Activated CD8-positive, alpha-beta memory T cell treated with anti-CD3 and anti-CD28 coated beads for 24 hours (primary cell): ENCODE measurements at places on chromosomes 1 and 21.

GRCh38 chr1:58395355-58395754, 151.2 kb downstream of the OMA1 start:
- DNase-seq = no peak

- DNase-seq = no peak
Observed at GRCh38 chr1:185166106-185166505, 9.1 kb downstream of the SWT1 start.

GRCh38 chr1:53592521-53592982, 133.4 kb downstream of the DMRTB1 start:
- DNase-seq = no peak

- no peak for DNase-seq
Observed at GRCh38 chr1:235399661-235400060, 32.4 kb downstream of the TBCE start.

GRCh38 chr21:42358937-42359336, 7.4 kb downstream of the TFF1 start:
- DNase-seq = no peak

GRCh38 chr1:246931549-246932365, at the start of gene AHCTF1:
Gene AHCTF1, minus strand, starts transcription at chr1:246931948. Its CDS starts 13,578 bp downstream, at chr1:246918370.
- peak; percentile 96 for DNase-seq

DNA sequence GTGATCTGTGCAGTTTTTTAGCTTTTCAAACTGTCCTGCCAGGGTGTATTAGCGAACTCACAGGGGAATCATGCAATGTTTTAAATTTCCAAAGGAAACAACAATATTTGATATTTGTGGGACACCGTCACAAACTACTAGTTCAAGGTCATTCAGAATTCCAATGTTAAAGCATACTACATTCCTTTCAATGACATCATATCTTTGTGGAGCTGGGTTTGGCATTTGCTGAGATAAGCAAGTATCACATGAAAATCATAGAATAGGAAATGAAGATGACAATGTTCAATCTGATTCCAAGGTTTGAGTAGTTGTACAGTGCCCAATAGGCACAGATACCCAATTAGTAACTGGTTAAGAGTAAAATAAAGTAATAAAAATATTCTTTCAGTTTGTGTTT, 35.6 kb downstream of the NUF2 start:
- DNase-seq = no peak

DNA sequence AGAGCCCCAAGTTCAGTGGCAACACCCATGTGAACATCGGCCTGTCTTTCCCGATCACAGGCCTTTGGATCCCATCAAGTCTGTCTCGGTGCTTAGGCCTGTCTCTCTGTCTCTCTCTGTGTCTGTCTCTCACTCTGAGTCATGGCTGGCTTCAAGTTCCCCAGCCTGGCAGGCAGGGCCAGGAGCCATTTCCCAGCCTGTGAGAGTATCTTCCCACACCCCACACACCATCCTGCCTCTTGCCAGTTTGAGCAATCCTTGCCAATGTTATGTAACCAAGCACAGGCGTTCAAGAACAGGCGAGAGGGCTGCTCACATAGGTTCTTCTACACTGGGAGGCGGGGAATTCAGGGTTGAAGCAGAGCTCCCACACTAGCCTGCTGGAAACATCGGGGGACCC, 70.0 kb upstream of the TMEM51 start:
- DNase-seq = no peak

DNA sequence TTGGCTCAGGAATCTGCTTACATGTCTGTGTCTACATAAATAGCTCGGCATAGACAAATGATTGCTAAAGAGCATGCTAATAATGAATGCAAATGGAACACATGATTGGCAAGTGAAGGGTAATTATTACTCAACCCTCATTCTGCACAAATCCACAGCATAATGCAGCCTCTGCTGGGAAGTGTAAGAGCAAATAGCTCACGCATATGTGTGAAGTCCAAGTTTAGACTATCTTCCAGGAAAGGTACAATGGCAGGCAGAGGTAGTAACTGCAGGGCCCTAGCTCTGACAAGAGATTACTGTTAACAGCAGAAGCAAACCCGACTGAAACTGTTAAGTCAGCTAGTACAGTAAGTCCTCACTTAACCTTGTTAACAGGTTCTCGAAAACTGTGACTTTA, 7.0 kb upstream of the IL6R start:
- no peak for DNase-seq

GRCh38 chr21:41121785-41122415, 46.1 kb upstream of the BACE2 start:
- peak; percentile 76 for DNase-seq

DNA sequence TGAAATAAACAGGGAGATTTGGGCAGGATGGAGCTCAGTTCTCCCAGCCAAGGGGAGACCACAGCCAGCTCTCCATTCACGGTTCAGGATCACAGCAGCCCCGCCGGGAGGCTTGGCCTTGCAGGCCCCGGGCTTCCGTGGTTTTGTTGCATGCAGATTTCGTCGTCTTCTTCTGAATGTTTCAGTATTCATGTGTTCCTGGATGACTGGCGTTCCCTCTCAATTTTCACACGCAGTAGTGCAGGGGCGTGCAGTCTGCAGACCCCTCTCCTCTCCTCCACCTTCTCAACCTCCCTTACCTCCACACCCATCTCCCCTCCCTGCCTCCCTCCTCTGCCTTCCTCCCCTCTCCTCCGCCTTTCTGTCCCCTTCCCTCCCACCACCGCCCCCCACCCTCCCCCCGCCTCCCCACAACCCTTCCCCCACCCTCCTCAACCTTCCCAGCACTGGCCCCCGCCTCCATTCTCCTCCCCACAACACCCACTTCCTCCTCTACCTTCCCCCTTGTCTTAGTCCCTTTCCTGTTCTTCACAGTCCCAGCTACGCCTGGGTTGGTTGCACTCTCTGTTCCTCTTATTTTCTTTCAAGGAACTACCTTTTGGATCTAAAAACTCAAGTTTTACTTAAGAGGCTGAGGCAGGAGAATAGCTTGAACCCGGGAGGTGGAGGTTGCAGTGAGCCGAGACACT, 8.4 kb upstream of the SLC19A1 start:
- DNase-seq = peak; percentile 77

DNA sequence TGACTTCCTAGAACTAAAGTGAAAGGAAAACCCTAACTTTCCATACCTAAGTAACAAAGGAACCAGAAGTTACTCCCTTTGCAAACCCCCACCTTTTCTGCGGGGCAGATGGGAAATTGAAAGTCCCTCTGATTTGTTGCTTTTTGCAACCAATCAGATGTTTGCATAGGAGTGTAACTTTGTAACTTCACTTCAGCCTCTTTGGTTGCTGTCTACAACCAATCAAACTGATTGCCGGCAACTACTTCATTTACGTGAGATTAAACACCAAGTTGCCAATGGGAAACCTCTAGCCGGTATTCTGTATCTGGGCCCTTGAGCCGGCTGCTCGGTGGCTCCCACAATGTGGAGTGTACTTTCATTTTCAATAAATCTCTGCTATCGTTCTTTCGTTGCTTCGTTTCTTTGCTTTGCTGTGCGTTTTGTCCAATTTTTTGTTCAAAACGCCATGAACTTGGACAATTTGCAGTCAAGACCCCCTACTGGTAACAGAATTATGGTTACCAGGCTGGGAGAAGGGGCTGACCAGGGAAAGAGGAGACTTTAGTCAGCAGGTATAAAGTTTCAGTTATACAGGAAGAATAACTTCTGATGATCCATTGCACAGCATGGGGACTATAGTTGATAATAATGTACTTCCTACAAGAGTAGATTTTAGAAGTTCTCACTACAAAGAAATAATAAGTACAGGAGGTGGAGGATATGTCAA, 69.2 kb upstream of the RGS2 start:
- DNase-seq = no peak

DNA sequence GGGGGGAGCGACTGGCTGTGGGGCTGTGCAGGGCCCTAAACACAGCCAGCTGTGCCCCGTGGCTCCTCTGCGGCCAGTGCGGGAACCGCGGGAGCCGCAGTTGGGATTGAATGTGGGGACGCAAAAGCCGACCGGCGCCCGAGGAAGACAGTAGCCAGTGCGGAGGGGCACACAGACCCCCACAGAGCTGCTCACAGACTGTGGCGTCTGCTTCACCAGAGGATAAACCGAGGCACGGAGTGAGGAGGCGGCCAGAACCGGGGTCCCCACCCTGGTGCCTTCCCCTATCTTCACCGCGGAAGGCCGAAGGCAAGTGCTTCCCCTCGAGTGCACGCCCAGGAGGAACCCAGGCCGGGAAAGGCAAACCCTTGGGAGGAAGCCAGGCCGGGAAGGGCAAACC, 8.7 kb upstream of the TMEM52 start:
- DNase-seq = no peak

DNA sequence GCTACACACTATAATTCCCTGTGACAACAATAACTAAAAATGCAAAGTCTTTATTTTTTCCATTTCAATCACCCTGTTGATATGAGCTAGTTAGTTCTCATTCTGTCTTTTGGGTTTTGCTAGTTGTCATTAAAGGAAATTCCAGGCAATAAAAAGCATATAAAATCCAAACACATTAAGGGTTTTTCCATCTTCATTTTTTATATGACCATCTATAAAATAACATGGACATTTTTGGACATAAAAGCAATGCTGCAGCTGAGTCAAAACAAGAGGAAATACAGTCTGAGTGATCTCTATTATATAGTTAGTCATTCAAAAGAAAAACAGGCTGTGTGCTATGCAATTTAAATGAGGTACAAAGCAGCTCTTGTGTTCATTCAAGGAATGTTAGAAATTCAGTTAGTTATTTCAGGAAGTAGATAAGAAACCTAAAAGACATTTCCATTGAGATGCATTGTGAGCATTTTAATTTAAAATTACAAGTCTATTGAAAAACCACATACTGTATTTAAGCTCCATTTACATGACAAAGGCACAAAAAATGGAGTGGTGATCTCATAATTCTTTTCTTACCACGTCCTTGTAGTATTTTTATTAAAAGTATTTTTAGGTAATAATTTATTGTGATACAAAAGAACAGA, 67.3 kb upstream of the BCL10 start:
- DNase-seq = no peak

- DNase-seq = no peak
Observed at GRCh38 chr1:114457675-114458236, 53.2 kb downstream of the TRIM33 start.

- DNase-seq = no peak
Observed at GRCh38 chr21:31710586-31710985, 21.3 kb downstream of the SCAF4 start.

DNA sequence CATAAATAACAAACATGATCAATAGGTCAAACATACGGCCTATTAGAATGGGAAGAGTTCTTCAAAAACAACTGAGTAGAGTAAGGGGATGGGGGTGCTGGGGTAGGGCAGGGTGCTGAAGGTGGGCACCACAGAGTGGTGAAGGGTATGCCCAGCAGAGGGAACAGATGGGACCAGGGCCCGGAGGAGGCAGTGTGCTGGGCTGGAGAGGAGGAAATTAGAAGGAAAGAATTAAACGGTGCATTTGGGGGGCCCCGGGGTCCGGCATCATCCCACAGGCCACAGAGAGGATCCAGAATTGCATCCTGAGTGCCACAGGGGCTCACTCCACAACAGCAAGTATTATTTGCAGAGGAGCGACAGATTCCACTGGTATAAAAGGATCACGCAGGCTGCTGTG, 94.5 kb downstream of the GLIS1 start:
- DNase-seq = no peak

DNA sequence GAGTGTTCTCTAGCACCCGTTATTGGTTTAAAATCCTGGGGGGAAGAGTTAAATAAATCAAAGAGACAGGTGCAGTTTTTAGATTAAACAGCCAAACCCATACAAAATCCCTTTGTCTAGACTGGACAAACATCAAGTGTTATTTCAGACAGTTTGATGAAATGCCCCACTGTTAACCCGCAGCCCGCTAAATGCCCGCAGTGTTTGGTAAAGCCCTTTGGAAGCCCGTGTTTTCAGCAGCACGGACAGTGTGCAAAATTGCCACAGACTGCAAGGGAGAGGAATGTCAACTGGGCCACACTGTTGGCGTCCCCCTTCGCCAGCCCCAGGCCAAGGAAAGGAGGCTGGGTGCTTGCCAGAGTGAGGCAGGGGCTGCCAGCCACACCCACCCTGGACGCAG, 26.6 kb downstream of the AJAP1 start:
- no peak for DNase-seq

DNA sequence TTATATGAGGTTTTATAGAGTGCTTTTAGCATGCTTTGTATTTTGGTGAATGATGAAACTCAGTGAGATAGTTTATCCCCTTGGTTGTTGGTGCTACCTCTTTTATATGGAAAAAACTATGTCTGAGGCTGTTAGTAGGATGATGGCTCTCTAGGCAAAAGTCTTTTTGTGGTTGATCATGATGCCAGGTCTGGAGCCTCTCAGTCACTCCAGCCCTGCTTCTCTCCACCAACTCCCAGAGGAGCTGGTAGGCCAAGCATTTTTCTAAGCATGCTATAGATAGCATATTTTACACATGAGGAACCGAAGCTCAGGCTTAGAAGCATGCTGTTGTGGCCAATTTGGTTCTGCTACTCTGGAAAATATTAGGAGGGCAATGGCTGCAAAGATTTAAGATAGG, 82.2 kb downstream of the FMN2 start:
- no peak for DNase-seq

DNA sequence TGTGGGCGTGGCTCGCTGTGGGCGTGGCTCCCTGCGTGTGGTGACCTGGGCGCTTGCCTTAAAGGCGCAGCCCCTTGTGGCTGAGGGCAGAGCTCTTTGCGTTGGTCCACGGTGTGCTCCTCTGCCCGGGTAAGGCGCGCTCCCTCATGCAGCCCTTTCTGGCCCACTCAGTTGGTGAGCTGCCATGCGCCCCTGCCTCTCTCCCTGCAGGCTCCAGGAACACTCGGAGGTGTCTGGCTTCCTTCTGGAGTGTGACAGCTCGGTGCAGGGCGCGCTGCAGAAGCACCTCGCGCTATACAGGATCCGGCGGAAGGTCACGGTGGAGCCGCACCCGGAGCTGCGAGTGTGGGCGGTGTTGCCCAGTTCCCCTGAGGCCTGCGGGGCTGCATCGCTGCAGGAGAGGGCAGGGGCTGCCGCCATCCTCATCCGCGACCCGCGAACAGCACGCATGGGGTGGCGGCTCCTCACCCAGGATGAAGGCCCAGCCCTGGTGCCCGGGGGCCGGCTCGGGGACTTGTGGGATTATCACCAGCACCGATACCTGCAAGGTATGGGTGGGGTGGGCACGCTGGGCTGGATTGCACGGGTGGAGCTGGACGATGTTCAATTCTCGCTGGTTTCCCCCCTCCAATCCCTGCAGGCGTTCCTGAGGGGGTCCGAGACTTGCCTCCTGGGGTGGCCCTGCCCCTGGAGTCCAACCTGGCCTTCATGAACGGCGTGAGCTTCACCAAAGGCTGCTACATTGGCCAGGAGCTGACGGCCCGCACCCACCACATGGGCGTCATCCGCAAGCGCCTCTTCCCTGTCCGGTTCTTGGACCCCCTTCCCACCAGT, 9.1 kb downstream of the IBA57 start:
- no peak for DNase-seq

DNA sequence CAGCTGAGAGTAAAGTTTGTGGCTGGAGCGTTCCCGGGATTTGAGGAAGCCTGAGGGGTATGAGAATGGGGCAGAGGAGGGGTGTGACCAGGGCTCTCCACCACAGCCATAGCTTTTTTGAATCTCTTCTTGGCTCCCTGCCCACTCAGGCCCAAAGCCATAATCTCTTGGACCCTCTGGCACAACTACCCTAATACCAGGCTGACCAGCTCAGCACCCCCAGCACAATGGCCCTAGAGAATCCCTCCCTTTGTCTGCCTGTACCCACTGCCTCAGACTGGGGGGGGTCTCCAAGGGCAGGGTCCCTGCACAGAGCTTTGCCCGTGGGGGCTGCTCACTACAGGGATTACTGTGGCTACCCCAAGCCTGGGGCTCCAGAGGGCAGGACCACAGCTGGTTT, 7.5 kb downstream of the DENND4B start:
- DNase-seq = no peak
